Coronary artery (tissue), 2 donors: ENCODE measurements at places on chromosomes 6 and 20.

DNA sequence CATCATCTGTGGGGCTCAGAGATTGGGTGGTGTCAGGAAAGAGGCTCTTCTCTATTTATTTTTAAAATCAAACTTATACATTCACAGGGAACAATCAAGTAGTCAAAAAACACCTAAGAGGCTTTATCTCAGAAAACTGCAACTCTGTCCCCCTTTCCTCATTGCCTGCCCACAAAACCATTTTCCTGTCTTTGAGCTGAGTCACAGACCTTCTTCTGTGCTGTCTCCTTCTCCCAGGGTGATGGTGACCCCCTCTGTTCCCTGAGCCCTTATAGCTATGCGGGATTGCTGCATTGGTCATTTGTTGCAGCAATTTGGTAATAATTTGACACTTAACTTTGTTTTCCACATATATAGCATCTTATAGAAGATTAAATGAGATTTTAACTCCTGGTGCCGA is 195.2 kb upstream of the PROKR2 start:
- no peak for DNase-seq

DNA sequence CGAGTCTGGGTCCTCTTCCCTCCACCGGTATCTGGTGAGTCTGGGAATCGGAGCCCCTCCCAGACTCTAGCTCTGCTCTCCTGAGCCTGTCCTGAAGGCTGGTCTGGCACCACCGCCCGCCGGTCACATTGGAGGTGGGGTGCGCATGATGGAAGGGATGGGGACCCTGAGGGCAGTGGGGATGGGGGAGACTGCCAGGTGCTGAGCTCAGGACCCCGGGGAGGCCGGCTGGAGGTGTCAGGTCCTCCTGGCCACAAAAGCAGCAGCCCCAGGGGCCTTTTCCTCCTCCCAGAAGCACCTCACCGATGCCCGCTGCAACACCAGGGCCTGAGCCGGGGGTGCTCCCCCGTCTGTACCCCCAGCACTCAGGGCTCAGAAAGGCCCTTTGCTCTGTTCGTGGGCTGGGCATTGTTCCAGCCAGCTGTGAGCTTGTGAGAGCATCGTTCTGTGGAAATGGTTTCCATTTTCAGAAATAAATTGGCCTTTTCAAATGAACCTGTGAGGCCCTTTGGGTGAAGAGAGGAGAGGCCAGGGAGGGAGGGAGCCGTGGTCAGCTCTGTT is 2.5 kb upstream of the NPBWR2 start:
- no peak for DNase-seq

DNA sequence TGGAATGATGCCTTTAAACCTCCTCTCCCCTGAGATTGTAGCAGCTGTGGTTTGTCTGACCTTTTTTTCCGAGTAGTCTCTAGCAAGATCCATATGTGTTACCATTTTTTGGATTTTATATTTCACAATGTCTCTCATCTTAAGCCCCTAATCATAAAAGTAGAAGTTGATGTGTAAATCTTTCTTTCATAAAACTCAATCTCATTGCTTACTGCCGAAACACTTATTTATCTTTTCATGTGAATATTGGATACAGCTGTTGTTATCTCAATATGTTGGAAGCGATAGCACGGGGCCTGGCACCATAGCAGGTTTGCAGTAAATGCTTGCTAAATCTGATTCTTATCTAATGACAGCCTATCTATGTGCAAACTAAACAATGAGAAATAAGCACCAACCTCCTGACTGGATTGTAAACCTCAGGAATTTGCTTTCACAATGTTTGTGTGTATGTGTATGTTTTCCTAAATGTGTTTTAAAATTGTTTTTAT is 14.2 kb downstream of the SMPDL3A start:
- no peak for DNase-seq

DNA sequence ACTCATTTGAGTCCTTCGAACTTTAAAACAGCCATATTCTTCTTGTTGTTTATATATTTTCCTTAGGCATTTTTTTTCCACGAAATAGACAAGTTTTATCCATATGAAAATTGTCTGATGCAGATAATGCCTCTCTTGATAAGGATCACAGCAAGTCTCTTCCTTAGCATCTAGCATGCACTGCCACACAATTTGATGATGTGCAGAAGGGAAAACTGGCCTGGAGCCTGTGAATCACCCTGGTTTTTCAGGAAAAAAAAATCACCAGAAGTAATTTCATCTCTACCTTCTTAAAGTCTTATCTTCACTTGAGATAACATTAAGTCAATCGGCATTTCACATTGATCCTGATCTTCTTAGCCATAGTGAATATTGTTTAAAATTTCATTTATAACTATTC is 199.8 kb downstream of the TENT5A start:
- no peak for DNase-seq

DNA sequence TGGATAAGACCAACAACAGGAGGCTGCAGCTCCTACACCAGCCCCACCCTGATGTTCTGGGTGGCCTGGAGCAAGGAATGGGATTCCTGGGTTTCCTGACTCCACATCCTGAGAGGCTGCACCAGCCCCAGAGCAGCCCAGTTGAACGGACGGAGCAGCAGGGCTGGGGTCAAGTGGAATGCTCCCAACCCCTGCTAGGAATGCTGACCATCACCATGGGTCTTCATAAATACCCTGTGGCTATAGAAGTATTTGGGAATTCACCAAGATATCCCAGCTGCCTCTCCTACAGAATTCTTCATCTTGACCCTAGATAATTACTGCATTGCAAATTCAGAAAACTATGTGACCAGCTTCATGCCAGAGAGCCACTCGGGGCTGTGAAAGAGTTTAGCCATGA is 180.3 kb downstream of the THBS2 start:
- DNase-seq, result no peak
